Cardiac muscle cell (in vitro differentiated cells and primary cell): ENCODE measurements at places on chromosomes 4 and X. TPM values are rescaled to one million over a fixed set of nuclear protein-coding genes. Genes with fewer than 3 reads are reported as not detected.

HS6ST2 gene
- 15.5 and 15.7 TPM in 2 replicates for polyA plus RNA-seq

OTOP1 gene
- polyA plus RNA-seq: not detected in 2 replicates

CYTL1 gene
- polyA plus RNA-seq: 0.46 and 1.8 TPM in 2 replicates

CT45A1 gene
- polyA plus RNA-seq: not detected in 2 replicates

HTATSF1 gene
- polyA plus RNA-seq: 86.7 and 95.8 TPM in 2 replicates

CSN1S1 gene
- polyA plus RNA-seq: not detected in 2 replicates

PCDH18 gene
- polyA plus RNA-seq: 2.2 and 2.5 TPM in 2 replicates

PABPC1L2A gene
- not detected in 2 replicates for polyA plus RNA-seq

TLR8 gene
- polyA plus RNA-seq: not detected in 2 replicates

IL9R gene
- not detected in 2 replicates for polyA plus RNA-seq

PDZD4 gene
- polyA plus RNA-seq: 0.50 and 1.7 TPM in 2 replicates

TCEAL9 gene
- 287 and 422 TPM in 2 replicates for polyA plus RNA-seq

TMEM154 gene
- 0.21 and 1.0 TPM in 2 replicates for polyA plus RNA-seq

TLR10 gene
- polyA plus RNA-seq: 0.06 TPM in 1 of 2 replicates, not detected in the other

IL1RAPL1 gene
- 4.2 and 7.3 TPM in 2 replicates for polyA plus RNA-seq

PAQR3 gene
- polyA plus RNA-seq: 17.8 and 35.9 TPM in 2 replicates

POU3F4 gene
- not detected in 2 replicates for polyA plus RNA-seq

MAGEE2 gene
- not detected in 2 replicates for polyA plus RNA-seq

NR0B1 gene
- 0.30 TPM in 1 of 2 replicates, not detected in the other for polyA plus RNA-seq

ODAPH gene
- 0.16 TPM in 1 of 2 replicates, not detected in the other for polyA plus RNA-seq

DGAT2L6 gene
- not detected in 2 replicates for polyA plus RNA-seq

MFSD8 gene
- 20.4 and 23.6 TPM in 2 replicates for polyA plus RNA-seq

TMEM31 gene
- 1.7 and 1.8 TPM in 2 replicates for polyA plus RNA-seq

QRFPR gene
- 2.0 and 2.6 TPM in 2 replicates for polyA plus RNA-seq

STBD1 gene
- 22.6 and 30.5 TPM in 2 replicates for polyA plus RNA-seq

TMEM165 gene
- polyA plus RNA-seq: 90.8 and 109 TPM in 2 replicates

SOX3 gene
- polyA plus RNA-seq: 0.24 TPM in 1 of 2 replicates, not detected in the other

SLC34A2 gene
- 1.7 and 1.8 TPM in 2 replicates for polyA plus RNA-seq

SH3TC1 gene
- polyA plus RNA-seq: 0.57 and 2.9 TPM in 2 replicates

IL21 gene
- polyA plus RNA-seq: not detected in 2 replicates

ARSJ gene
- polyA plus RNA-seq: not detected in 2 replicates

MSX1 gene
- polyA plus RNA-seq: 12.5 and 27.5 TPM in 2 replicates

ACE2 gene
- 0.45 and 1.6 TPM in 2 replicates for polyA plus RNA-seq

APLN gene
- polyA plus RNA-seq: 1.1 TPM in 1 of 2 replicates, not detected in the other

RPL36A gene
- 293 and 403 TPM in 2 replicates for polyA plus RNA-seq

IL2RG gene
- 2.3 TPM in 1 of 2 replicates, not detected in the other for polyA plus RNA-seq

CDKL5 gene
- 2.7 and 7.2 TPM in 2 replicates for polyA plus RNA-seq

VCX3A gene
- polyA plus RNA-seq: 0.35 and 0.41 TPM in 2 replicates

HELT gene
- polyA plus RNA-seq: not detected in 2 replicates

AKAP4 gene
- not detected in 2 replicates for polyA plus RNA-seq

SLC9B1 gene
- 1.7 TPM in 1 of 2 replicates, not detected in the other for polyA plus RNA-seq

TCEAL6 gene
- not detected in 2 replicates for polyA plus RNA-seq

F11 gene
- not detected in 2 replicates for polyA plus RNA-seq

GPRASP1 gene
- 4.2 and 9.3 TPM in 2 replicates for polyA plus RNA-seq

GNRHR gene
- 0.22 TPM in 1 of 2 replicates, not detected in the other for polyA plus RNA-seq

MAGEA2B gene
- polyA plus RNA-seq: 0.29 TPM in 1 of 2 replicates, not detected in the other

PPP4R3C gene
- not detected in 2 replicates for polyA plus RNA-seq

RNF212 gene
- polyA plus RNA-seq: 1.7 and 7.1 TPM in 2 replicates

AMOT gene
- polyA plus RNA-seq: 12.5 and 12.6 TPM in 2 replicates

CTAG2 gene
- not detected in 2 replicates for polyA plus RNA-seq

ARHGAP6 gene
- 10.5 and 14.9 TPM in 2 replicates for polyA plus RNA-seq

PABPC1L2B gene
- not detected in 2 replicates for polyA plus RNA-seq

PDE6B gene
- polyA plus RNA-seq: 48.1 and 58.5 TPM in 2 replicates
